ENCODE measurements at places on chromosomes 1 and 21.

- DNase-seq: no peak
Measured at GRCh38 chr1:48292706-48293105, 70.2 kb downstream of the SLC5A9 start.

DNA sequence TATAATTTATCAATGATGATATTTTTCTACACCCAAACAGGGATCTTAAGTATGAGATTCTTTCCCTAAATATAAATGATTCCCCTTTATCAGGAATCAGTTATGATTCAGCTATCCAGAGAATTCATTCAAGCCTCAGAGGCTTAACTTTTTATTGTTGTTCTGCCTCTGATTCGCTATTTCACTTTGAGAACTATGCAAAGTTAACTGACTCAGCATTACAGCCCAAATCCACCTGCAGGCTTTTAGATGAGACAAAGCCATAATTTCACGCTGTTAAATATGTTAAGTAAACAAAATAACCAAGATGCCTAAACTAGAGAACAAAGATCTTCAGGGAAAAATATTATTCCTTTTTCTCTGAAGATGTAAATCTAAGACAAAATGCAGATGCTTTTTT, 8.5 kb downstream of the SCYL3 start:
- DNase-seq: no peak

DNA sequence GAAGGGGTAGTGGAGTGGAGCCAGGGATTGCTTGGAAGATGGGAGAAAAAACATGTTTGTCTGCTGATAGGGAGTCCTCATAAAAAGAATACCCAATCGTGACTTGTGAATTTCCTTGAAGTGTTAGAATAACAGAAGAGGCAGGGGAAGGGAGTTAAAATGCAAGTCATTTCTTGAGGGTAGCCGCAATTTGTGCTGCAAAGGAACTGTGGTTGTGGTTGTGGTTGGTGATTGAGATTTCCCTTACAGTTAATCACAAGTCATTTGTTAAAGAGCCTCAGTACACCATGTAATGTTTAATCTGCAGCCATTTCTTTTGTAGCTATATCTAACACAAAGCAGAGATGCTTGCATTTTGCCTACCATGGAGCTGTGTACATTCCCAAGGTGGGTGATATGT, 38.5 kb upstream of the EGLN1 start:
- no peak for DNase-seq

DNA sequence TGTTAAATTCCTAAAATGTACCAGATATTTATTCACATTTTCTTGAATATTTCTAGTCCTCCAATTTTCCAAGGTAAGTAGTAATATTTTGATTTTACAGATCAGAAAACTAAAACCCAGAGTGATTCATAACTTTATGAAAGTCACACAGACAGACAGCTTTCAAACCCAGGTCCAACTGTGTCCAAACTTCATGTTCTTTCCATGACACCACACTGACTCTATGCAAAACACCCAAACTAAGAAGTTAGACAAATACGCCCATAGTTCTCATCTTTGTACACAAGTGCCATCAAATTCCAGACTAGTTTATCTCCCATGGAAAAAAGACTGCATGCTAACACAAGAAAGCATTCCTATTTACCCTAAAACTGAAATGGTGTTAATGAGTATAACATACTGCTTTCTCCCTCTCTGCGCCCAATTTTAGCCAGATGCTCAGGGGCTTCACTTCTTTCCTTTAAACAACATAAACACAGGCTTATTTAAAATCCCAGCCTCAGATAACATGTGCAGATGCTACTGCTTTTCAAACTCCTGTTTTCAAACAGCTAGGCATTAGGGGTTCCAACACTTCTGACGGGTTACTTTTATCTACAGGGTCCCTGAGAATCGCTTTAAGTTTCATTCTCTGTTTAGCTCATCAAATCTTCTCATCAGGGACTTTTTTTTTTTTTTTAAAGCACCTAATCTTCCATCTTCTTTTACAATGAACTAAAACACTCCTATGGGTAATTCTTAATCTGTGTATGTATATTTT, 44.6 kb downstream of the WASF2 start:
- no peak for DNase-seq

GRCh38 chr1:150543500-150544143, 5.6 kb upstream of the ADAMTSL4 start:
- DNase-seq: no peak
